NCI-H2081 (cell line): ENCODE measurements at places on chromosomes 16 and 17.
A peak's percentile ranks its signal among the peaks of the same experiment; 100 is the strongest.

DNA sequence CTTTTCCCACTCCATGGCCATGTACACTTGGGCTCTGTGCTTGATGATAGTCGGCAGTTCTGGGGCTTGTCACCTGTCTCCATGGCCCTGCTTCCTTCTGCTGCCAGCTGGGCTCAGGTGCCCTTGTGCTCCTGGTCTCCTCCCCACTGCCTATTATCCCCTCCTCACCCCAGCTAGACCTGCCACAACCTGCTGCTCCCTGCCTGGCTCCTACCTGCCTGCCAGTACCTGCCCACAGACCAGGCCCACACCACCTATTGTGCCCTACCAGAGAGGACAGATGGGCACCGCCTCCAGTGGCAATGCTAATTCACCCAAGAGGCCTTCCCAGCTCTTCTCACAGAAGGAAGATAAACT lies 538 bp upstream of the RAPGEFL1 start:
- peak; percentile 58 for DNase-seq

- DNase-seq, result no peak
These were observed 472.1 kb downstream of the SOX9 start for GRCh38 chr17:72592967-72593325.

DNA sequence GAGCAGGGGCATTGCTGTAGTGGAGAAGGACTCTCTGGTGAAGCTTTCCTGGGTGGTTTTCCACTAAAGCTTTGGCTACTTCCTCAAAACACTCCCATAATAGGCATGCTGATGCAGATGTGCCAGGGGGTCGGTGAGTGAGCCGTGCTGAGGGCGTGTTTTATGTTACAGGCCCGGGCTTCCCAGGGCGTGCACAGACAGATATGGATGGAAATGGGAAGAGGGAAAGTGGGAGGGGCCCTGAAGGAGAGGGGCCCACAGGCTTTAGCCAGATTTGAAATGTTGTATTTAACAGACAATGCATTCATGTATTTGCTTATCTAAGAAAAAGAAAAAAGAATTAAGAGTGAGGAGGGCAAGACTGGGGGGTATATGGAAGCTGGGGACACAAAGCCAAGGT lies 56.3 kb downstream of the IL21R start:
- DNase-seq, result no peak

- no peak for DNase-seq
These were observed 146.8 kb upstream of the GSE1 start for GRCh38 chr16:85466304-85466700.

DNA sequence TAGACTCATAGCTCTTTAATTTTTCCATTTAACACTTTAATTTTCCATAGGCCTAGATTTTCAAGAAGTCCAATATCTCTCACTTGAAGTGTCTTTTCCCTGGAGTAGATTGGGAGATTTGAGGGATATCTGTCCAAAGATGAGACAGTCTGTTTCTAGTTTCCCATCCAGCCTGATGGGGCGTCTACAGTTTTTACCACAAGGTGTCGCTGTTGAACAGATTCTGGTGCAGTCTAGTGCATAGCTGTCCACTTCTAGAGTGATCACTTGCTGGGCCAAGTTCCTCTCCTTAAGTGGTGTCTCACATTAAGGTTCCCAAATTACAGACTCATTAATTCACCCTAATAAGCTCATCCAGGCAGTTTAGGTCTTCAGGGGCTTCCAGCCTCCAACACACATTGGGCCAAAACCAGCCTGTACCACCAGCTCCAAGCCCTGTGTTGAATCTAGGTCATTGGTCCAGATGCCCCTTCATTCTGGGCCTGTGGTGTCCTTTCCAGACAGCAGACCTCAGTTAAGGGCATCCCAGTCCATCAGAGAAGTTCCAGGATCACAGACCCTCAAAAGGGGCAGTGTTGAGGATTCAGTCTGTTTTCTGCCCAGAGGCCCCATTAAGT lies 9.4 kb downstream of the SNX20 start:
- no peak for DNase-seq

DNA sequence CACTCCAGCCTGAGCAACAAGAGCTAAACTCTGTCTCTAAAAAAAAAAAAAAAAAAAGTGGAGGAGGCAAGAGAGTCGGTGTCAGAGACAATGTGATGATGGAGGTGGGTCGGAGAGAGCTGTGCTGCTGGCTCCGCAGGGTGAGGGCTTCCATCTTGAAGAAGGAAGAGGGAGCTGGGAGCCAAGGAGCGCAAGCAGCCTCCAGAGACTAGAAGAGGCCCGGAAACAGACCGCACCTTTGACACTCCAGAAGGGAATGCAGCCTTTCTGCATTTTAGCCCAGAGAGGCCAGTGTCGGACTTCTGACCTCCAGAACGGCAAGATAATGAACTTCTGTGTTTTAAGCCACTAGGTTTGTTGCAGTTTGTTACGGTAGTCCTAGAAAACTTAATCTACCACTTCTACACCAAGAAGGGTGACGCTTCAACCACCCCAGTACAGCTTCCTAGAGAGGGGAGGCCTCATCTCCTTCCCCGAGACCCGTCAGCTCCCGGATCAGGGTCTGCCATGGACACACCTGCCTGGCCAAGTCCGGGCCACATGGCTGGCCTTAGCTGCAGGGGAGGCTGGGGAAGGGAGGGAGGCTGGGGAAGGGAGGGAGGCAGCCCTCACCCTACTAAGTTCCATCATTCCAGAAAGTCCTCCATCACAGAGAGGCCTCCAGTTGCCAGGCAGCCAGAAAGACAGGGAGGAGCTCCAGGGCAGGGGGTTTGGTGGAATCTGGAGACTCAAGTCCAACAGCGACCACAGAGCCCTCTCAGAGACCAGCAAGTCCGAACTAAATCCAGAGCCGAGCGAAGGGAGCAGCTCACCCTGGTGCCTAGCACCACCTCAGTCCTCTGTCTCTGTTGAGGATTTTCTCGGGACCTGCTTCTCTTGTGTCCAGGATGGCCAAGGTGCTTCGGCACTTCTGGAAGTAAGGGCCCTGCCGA lies 13.2 kb upstream of the RBFOX3 start:
- DNase-seq, result no peak

- DNase-seq, result no peak
These were observed 14.2 kb downstream of the SAMD14 start for GRCh38 chr17:50115756-50116155.

- DNase-seq, result no peak
These were observed 3.1 kb downstream of the MMP15 start for GRCh38 chr16:58028541-58029070.
